Fibroblast of mammary gland (primary cell): ENCODE measurements at places on chromosomes 11 and 22.
A peak's percentile ranks its signal among the peaks of the same experiment; 100 is the strongest.

DNA sequence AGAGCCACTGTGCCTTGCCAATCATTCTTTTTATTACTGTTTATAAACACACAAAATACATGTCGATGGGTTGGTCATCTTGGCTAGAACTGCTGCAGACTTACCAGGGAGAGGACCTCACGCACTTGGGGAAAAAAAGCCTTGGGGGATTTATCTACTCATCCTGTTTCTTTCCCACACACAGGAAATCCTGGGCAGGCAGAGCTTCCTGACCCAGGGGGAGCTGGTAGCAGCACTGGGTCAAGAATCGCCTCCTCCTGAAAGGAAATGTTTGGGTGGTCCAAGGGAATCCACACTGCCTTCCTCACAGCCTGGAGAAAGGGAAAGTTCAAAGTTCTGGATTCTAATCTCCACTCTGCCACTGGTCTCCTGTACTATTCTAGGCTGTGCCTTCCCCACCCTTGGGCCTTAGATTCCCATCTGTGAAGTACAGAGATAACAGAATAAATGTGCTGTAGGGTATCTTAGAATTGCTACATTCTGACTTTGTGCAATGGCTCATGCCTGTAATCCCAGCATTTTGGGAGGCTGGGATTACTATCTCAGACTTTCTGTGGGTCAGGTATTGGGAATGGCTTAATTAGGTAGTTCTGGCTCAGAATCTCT is 31.2 kb upstream of the SMTN start:
- DNase-seq = no peak

GRCh38 chr11:11309906-11310305 is 43.1 kb downstream of the CSNK2A3 start:
- DNase-seq = no peak

DNA sequence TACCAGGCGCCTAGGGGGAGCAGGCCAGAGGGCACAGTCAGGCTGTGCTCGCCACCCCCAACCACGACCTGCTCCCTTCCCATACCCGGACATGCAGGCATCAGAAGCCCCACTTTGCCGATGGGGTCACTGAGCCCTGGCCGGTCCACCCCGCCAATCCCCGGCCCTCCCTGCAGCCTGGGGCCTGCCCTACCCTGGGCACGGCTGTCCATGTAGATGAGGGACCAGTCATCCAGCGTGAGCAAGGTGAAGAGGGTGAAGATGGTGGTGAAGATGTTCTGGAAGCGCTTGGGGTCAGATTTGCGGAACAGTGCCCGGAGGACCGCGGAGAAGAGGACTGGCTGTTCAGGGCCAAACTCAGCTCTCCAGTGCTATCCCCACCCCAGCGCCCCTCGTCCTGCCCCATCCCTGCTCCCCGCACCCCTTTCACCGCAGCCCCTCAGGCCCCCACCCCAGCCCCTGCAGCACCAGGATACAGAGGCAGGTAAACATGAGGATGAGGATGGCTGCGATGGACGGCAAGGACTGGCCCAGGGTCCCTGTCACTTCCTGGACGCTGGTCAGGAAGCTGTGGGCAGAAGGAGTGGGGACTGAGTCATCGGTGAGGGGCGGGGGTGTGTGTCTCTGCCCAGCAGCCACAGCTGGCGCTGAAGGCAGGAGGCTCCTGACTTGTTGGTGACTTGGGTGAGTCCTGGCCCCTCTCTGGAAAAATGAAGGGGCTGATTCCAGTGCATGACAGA is 5.5 kb downstream of the CATSPER1 start:
- DNase-seq = peak; percentile 79

DNA sequence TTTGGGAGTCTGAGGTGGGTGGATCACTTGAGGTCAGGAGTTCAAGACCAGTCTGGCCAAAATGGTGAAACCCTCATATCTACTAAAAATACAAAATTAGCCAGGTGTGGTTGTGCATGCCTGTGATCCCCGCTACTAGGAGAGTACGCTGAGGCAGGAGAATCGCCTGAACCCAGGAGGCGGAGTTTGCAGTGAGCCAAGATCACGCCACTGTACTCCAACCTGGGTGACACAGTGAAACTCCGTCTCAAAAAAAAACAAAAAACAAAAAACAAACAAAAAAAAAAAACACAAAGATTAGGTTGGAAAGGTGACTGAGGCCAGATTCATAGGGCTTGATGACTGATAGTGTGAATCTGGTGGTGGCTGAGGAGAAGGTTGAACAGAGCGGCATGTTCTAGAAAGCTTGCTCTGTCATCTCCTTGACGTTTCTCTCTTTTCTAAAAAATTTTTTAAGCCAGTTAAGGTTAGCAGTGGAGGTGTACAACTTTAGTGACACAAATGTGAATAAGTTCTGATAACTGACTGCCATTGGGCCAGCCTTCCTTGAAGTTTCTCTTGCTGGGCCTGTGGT is 40.9 kb downstream of the TXN2 start:
- DNase-seq = no peak

DNA sequence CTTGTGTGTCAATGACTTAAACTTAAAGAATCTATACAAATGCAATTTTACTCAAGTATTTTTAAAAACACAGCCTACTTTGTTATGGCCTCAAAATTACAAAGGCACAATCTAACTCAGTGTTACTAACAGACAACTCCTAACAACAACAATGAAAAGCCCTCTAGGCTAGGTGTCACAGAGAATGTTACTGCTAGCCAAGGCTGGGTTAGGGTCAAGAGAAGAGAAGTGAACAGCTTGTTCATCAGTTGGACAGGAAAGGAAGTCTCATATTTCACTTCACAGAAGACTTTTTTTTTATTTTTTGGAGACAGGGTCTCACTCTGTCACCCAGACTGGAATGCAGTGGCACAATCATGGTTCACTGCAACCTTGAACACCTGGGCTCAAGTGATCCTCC is 26.0 kb downstream of the CLDN25 start:
- peak; percentile 6 for DNase-seq

GRCh38 chr22:45008751-45009605 is 827 bp downstream of the PHF21B start:
- peak; percentile 5 for DNase-seq

DNA sequence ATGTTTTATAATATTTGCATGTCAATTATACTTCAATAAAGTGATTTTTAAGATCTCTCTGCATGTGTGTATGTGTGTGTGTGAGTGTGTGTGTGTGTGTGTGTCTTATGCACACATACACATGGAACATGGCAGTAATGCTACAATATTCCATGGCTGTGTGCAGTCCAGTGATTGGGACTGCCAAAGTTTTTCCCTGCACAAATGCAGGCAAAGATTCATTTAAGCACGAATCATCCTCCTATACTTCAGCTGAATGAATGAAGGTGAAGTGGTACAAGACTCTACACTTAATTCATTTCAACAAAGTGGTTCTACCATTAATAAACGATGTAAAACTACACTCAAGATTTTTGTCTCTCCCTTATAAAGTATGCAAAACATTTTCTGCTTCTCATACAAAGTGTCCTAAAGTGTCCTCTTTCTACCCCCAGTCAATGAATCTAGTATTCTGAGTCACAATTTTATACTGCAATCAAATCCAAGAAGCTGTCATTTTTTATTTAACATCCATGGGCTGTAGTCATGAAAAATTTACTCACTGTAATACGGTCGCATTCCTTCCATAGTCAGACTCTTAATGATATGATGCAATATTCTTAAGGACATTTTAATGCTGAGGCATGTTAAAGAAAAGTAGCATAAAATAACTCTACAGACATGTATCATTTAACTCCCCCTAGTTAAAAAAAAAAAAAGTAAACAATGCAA is 132.4 kb downstream of the TTC28 start:
- peak; percentile 84 for DNase-seq

DNA sequence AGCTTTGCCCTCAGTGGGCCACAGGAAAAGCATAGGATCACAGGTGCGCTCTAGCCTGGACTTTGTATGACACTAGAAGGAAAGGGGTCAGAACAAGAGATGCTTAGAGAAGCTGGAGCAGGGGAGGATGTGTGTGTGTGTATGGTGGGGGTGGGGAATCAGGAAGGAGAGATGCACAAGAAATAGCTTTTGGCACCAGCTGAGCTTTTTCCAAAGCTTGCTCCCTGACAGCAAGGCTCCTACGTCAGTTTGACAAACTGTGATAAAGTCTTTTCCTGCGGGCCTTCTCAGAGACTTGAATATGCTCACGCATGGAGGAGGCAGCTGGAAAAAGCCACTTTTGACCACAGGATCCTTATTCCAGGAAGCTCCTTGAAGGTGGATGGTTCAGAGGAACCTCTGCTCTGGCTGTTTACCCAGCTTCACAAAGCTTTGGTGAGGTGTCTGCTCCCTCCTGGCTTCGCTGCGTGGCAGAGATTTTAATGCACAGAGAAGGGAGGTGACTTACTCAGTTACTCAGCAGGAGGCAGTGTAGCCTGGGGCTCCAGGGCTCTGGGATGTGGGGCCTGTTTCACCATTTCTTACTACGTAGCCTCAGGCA is 3.9 kb downstream of the CDC42EP1 start:
- DNase-seq = peak; percentile 35

GRCh38 chr22:28032861-28033260 is 113.8 kb upstream of the PITPNB start:
- no peak for DNase-seq

GRCh38 chr22:45218976-45219375 is 21.7 kb downstream of the KIAA0930 start:
- peak; percentile 65 for DNase-seq

DNA sequence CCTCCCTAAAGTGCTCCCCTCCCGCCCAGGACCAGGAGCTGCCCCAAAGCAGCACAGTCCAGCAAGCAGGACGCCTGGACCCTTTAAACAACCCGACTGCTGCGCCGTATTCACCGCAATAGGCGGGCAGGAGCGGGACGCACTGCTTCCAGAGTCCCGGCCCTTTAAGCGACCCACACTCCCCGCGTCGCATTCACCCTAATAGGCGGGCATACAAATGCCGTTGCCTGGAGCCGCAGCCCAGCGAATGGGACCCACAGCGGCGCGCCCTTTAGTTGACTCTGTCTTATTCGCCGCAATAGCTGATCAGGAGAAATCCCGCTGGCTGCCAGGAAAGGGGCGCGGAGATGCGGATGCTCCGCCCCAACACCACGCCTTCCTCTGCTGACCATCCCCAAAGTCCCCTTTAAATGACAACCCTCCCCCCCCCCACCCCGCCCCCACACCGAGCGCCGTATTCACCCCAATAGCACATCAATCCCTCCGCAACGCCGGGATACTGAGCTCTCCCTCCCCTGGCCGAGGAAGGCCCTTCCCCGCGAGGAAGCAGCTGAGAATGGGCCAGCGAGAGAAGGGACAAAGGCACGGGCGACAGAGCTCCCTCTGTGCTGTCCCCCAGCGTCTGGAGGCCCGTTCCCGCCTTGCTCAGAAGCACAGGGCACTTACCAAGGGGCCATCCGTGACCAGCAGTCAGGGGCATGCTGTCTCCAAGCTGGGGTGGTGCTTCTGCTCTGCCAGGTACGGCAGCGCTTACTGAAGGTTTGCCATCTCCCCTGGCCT is 4.7 kb downstream of the OSBPL5 start:
- peak; percentile 92 for DNase-seq

DNA sequence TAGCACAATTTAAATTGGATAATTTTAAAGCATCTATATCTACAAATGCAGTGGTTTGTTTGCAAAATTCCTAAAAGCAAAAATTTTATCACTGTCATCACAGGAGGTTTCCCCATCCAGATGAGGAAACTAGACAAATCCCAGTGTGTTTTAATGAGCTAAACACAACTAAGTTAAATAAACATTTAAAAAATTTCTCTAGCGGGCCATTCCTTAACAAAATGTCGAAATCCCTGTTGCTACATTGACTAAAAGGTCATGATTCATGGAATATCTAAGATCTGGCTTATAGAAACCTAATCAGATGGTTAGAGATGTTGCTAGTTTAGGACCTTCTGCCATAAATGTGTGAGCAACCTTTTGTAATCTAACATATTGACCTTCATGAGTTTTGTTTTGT is 107.3 kb upstream of the BDNF start:
- peak; percentile 31 for DNase-seq

DNA sequence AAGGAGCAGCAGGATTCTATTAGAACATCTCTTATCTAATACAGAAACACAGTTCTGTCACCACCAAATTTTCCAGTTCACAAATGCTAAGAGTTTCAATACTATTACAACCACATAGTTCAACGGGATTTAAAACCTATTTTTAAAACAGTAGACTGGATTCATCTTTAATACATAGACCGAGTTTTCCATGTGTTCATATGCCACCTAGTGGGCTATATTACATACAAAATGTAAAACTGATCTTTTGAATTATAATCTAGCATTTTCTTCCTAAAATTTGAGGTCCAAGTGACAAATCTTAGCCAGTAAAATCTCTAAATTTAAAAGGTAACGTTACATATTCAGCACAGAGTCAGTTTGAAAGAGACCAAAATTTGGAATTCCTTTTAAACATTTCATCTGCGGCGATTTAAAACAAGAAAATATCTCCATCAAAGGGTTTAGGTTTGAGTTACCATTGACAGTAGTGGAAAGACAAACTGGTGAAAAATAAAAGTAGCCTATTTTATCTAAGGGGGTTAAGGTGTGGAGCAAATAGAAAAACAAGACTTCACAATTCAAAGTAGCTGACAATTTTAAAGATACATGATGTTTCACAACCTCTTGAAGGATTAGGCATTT is 269.3 kb upstream of the MPPED2 start:
- peak; percentile 2 for DNase-seq

GRCh38 chr22:39254789-39255298 is 10.1 kb upstream of the PDGFB start:
- DNase-seq = peak; percentile 38

DNA sequence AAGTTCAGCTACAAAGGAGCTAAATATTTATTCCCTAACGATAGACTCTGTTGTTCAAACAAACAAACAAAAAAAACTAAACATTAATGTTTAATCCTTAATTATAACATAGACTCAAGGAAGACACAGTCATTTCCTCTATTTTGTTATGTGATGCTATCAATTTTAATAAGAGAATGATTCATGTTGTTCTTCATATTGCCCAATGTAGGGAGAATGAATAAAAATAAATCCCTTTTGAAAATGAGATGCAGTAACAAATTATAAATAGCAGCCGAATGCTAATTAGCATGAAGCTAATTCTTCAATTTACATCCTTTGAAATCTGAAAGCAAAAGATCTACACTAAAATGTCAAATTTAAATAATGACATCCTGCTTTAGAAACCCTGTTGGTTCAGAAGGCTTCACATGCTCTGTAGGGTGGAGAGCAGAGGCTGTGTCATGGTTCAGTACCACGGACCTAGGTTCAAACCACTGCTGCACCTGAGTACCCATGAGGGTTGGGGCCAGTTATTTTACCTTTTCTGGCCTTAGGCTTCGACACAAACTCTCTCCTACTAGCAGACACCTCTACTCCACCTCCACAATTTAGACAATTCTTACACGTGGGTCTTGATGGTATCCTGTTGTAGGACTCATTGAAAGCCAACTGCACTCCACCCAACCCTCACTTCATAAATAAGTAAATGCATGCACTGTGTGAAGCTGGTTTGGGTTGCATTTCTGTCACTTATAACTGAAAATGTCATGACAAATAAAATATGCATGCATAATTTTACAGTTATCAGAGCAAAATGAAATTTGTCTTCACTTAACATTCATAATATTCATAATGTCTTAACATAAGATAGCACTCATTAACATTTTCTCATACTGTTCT is 89.0 kb downstream of the RRAS2 start:
- DNase-seq = no peak

- peak; percentile 80 for DNase-seq
These were observed 88.9 kb downstream of the KCNQ1 start for GRCh38 chr11:2533587-2534133.
